Stimulated activated naive CD8-positive, alpha-beta T cell treated with anti-CD3 and anti-CD28 coated beads, Interleukin-15, amount 100 ng/mL, for 72 hours (primary cell): ENCODE measurements at places on chromosomes 4 and X.
A peak's percentile ranks its signal among the peaks of the same experiment; 100 is the strongest.

GRCh38 chr4:47553329-47554125 lies 68.5 kb downstream of the ATP10D start:
- no peak for DNase-seq

GRCh38 chrX:109856974-109857373 lies 123.9 kb upstream of the ACSL4 start:
- no peak for DNase-seq

GRCh38 chr4:18571301-18571761 lies 549.8 kb upstream of the LCORL start:
- DNase-seq, result no peak

- DNase-seq, result no peak
These were observed 48.5 kb downstream of the KLHL15 start for GRCh38 chrX:23978491-23978890.

GRCh38 chrX:72540318-72540717 lies 32.3 kb downstream of the HDAC8 start:
- DNase-seq, result no peak

DNA sequence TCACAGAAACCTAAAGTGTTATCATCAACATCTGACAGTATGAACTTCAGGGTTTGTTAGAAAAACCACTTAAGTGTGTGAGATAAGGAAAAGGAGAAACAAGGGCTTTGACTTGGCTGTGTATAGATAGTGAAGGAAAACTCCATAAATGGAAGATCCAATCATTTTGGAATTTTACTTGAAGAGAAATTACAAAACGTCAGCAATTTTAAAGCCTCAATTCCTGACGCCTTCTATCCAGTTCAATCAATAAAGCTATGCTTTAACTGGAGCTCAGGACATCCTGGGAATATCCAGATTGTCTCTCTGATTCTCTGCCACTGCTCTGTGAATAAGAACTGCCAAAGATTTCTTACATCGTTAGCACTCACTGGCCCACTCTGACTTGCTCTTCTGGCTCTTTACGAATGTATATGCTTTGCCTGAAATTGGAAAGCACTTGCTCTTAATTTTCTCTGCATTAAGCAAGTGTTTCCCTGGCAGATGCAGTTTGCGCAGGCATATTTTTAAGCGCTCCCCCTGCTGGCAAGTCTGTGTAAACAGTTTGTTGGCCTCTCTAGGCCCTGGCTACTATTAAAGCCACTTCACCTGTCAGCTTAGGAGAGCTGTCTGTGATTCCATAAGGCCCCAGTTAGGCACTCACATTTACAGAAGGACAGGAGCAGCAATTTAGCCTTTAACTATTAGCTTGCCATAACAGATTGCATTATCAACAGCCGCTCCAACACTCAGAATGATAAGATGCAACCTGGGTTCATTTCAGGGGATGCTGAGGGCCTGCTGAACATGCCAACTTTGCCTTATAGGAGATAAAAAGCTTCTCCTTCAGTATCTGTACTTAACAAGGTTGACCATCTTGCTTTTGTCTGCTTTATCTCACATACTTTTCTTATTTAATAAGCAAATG lies 251.4 kb upstream of the DDX53 start:
- DNase-seq, result peak; percentile 25

GRCh38 chr4:52299120-52299519 lies 248.0 kb downstream of the SPATA18 start:
- no peak for DNase-seq

GRCh38 chr4:120065974-120066516 lies 603 bp downstream of the MAD2L1 start:
- DNase-seq, result no peak

DNA sequence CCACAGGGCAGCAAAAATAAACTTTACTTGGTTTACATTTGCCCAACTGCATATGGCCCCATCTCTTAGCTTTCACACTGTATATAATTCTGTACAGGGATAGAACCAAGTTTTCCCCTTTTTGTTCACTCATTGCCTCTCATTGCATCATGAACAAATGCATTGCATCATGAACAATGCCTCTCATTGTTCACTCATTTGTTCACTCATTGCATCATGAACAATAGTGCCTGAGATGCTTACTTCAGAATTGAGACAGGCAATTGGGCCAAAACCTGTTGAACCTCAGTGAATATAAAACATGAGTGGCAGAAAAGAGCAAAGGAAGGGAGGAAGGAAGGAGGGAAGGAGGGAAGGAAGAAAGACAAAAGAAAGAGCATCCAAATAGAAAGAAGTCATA lies 98.2 kb downstream of the SOWAHB start:
- DNase-seq, result no peak
